ENCODE measurements at places on chromosomes 3 and 15. TPM values are rescaled to one million over a fixed set of nuclear protein-coding genes. Genes with fewer than 3 reads are reported as not detected.

DNA sequence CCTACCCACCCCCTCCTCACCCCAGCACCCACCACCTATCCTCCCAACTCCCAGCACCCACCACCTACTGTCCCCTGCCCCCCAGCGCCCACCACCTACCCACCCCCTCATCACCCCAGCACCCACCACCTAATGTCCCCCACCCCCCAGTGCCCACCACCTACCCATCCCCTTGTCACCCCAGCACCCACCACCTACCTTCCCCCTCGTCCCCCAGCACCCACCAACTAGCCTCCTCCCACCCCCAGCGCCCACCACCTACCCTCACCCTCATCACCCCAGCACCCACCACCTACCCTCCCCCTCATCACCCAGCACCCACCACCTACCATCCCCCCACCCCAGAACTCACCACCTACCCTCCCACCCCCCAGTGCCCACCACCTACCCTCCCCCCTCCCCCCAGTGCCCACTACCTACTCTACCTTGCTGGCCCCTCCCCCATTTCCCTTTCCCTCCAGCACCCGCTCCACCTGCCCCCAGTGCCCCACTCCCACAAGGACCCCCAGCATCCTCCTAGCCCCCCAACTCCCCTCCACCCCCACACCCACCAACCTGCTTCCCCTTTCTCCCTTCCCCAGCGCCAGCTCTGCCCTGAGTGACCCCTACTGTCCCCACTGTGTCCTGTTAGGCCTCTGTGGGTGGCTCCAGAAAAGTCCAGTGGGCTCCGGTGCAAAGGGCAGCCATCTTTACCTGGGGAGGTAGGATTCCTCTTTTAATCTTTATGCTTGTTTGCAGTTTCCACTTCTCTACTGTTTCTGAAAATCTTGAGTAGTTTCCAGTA lies 1.2 kb downstream of the UROC1 start:
- no peak for DNase-seq

The GPR87 gene
- total RNA-seq: not detected

GRCh38 chr3:26018889-26019288 lies 229.0 kb downstream of the OXSM start:
- DNase-seq: no peak

- no peak for DNase-seq
Observed at GRCh38 chr15:25417604-25418003, 21.2 kb downstream of the UBE3A start.

DNA sequence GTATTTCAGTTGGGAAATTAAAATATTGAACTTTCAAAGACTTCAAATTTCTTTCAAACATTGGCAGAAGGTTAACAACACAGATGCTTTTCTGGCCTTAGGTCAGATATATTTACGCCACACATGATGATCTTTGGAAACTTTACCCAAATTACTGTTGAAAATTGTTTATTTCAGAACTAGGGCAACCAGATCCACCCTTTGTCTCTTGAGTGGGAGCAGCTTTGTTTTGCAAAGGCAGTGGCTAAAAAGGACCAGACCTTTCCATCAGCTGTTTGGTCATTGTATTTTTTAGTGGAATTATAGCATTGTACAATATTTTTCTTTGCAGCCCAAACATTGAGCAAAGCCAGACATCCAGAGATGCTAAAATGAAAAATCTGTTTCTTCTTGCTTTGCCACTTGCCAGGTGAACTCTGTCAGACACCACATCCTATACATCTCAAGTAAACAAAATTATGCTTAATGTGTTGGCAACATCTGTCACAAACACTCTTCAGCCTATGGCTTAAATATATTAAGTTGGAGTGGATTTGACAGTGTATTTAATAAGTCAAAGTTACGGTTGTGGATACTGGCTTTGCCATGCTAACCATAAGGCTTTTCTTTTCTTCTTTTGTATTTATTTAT lies 651.9 kb downstream of the RBMS3 start:
- DNase-seq: no peak

DNA sequence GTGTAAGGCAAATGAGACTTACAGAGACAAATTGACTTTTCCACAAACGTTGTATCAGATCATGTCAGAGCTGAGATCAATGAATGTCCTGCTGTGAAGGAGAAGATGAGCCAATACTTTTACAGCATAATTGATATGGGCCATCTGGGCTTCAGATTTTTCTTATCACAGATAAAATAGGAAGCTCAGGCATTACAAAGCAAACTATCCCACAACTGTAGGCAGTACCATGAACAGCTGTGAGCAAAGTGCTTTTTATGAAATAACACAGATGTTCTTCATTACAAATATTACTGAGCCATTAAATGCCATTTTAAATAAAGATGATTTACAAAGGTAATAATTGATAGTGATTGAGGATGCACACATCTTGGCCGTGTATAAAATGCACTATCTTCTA lies 852.3 kb downstream of the OTOL1 start:
- no peak for DNase-seq
